ENCODE measurements at places on chromosomes 5 and 9.

- DNase-seq = no peak
- no peak overlapping the region for H3K27ac ChIP-seq
- no peaks in the 10 kb centered on the region for H3K27me3 ChIP-seq
- no peaks in the 10 kb centered on the region for H3K4me1 ChIP-seq
- no peaks in the 10 kb centered on the region for H3K36me3 ChIP-seq
These were observed 525.5 kb downstream of the NR2F1-AS1 start for GRCh38 chr5:93055561-93055960.

- no peak for DNase-seq
- no peaks in the 10 kb centered on the region for H3K36me3 ChIP-seq
- no peak overlapping the region for H3K27ac ChIP-seq
- H3K4me3 ChIP-seq = no peak overlapping the region
These were observed 33.1 kb downstream of the RANBP6 start for GRCh38 chr9:5982317-5982716.

DNA sequence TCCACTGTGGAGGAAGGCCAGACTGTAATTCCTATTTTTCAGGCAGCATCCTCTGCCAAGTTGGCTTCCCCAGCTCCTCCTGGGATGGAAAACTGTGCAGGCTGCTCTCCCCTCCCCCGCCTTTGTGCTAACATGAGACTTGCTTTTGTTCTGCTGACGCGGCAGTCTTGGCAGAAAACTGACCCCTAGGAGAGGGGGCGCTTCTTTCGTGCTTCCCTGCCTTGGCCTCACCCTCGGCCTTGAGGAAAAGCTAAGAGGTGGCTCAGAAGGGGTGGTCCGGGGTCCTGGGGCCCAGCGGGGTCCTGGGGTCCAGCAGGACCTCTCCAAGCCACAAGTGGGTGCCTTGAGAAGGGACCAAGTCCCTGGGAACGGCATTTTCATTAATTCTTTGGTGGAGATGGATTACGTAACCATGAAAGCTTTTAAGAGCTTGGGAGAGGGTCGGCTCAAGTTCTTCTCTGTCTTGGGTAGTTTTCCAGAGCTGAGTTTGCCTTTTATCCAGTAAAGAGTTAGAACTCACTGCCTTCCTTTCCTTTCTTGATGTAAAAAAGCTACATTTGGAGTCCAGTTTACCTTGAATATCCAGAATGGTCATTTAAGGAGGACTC is 51.0 kb downstream of the SH3PXD2B start:
- H3K4me1 ChIP-seq = peaks cover 54% of the 10 kb centered on the region
- no peaks in the 10 kb centered on the region for H3K27me3 ChIP-seq
- peak; percentile 97 for DNase-seq
- H3K36me3 ChIP-seq = no peaks in the 10 kb centered on the region
- H3K27ac ChIP-seq = peak overlapping the region; percentile 91
- H3K4me3 ChIP-seq = peak overlapping the region; percentile 2

DNA sequence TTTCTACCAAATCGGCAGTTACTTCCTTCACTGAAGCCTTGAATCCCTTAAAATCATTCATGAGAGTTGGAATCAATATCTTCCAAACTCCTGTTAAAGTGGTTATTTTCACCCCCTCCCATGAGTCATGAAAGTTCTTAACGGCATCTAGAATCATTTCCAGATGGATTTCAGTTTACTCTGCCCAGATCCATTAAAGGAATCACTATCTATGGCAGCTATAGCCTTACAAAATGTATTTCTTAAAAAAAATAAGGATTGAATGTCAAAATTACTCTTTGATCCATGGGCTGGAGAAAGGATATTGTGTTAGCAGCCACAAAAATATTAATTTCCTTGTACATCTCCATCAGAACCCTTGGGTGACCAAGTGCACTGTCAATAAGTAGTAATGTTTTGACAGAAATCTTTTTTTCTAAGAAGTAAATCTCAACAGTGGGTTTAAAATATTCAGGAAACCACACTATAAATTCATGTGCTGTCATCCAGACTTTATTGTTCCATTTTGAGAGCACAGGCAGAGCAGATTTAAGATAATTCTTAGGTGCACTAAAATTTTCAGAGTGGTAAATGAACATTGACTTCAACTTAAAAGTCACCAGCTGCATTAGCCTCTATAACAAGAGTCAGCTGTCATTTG is 767.7 kb downstream of the DTWD2 start:
- no peaks in the 10 kb centered on the region for H3K36me3 ChIP-seq
- H3K4me1 ChIP-seq = no peaks in the 10 kb centered on the region
- DNase-seq = no peak
- H3K27me3 ChIP-seq = no peaks in the 10 kb centered on the region
- no peak overlapping the region for H3K4me3 ChIP-seq

DNA sequence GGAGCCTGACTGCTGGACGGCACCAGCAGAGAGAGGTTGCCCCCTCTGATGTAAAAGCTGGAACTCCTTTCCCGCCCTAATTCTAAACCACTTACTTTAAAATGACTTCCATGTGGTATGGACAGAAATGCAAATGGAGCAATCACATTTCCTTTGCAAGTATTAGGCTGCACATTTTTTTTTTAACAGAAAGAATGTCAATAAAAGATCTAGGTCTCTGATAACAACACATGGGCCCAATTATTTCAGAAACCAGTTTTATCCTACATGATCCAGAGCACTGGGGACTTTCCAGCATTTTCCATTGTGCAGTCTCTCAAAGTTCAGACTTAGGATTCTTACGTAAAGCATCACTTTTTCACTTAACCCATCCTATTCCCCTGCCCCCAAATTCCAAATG is 203.7 kb downstream of the NXNL2 start:
- no peaks in the 10 kb centered on the region for H3K36me3 ChIP-seq
- H3K27me3 ChIP-seq = no peaks in the 10 kb centered on the region
- H3K4me1 ChIP-seq = peaks cover 15% of the 10 kb centered on the region
- no peak overlapping the region for H3K27ac ChIP-seq
- no peak overlapping the region for H3K4me3 ChIP-seq

- H3K36me3 ChIP-seq = no peaks in the 10 kb centered on the region
- H3K27me3 ChIP-seq = no peaks in the 10 kb centered on the region
- no peak overlapping the region for H3K27ac ChIP-seq
- no peak for DNase-seq
- H3K4me1 ChIP-seq = peaks cover 5% of the 10 kb centered on the region
These were observed 116.6 kb downstream of the MUSK start for GRCh38 chr9:110785166-110785565.

DNA sequence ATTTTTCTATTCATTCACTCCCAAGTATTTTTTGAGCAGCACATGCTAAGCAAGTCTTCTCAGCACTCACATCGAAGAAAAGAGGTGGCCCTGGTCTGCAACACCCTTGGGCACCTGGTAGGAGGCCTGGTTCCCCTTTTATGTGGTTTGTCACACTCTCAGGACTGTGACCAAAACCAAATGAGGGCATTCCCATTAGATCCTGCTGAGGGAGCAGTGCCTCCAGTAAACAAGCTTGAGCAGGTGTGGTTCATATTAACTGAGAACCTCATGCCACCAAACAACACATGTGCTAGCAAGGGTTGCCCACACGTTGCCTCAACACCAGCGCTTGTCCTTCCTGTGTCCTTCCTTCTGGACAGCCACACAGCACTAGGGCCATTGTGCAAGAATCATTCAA is 26.9 kb upstream of the SYK start:
- H3K36me3 ChIP-seq = no peaks in the 10 kb centered on the region
- no peaks in the 10 kb centered on the region for H3K27me3 ChIP-seq
- no peak overlapping the region for H3K4me3 ChIP-seq
- no peak overlapping the region for H3K27ac ChIP-seq
- no peaks in the 10 kb centered on the region for H3K4me1 ChIP-seq

GRCh38 chr5:141855265-141856036 is 22.8 kb downstream of the PCDH1 start:
- H3K36me3 ChIP-seq = no peaks in the 10 kb centered on the region
- no peaks in the 10 kb centered on the region for H3K27me3 ChIP-seq
- DNase-seq = no peak
- H3K4me3 ChIP-seq = no peak overlapping the region
- H3K4me1 ChIP-seq = peaks cover 7% of the 10 kb centered on the region

GRCh38 chr9:124767821-124768220 is 3.3 kb downstream of the NR6A1 start:
- H3K4me1 ChIP-seq = peaks cover 16% of the 10 kb centered on the region
- DNase-seq = no peak
- H3K27ac ChIP-seq = no peak overlapping the region

DNA sequence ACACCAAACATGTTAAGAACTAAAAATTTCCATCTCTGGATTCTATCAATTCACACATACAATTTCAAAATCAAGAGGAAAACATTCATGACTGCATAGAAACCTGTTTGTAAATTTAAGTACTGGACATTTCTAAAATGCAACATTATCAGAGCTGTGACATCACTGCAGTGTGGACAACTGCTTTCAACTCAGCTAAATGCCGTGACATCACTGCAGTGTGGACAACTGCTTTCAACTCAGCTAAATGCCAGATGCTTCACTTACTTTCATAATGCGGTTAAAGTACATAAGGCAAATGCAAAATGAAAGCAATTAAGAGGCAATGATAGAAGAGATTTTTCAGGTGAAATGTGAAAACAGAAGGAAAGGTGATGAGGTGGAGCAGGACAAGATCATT is 161.5 kb downstream of the ARL15 start:
- H3K27ac ChIP-seq = no peak overlapping the region
- no peak overlapping the region for H3K4me3 ChIP-seq
- no peaks in the 10 kb centered on the region for H3K36me3 ChIP-seq
- H3K4me1 ChIP-seq = no peaks in the 10 kb centered on the region

DNA sequence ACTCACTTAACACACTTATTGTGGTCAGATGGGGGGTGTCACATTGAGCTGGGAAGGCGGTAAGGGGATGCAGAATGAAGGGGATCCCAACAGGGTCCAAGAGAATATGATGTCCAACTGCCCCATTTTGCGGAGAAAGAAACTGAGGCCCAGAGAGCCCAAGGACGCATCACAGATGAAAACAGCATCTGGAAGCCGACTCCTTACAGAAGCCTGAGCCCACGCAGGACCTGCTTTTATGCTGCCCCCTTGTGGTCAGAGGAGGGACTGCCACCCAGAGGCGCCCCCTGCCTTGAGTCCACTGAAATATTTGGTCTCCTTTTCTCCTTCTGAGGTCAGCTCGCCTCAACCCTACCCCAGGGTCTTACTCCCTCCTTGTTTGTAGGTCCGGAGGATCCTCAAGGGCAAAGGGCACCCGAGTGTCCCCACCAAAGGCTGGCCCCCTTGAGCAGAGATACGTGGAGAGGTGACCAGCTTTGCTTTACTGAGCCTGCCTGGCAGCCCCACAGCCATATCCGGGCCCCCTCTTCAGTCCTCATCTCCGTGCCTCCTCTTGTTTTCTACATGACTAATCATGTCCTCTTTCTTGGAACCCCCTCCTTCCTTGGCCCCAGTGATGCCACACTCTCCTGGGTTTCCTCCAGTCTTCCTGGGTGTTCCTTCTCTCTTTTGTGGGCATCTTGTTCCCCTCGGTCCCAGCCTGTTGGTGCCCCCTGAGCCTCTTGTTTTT is 30.0 kb upstream of the TTLL11 start:
- H3K4me3 ChIP-seq = no peak overlapping the region
- peak; percentile 86 for DNase-seq
- H3K36me3 ChIP-seq = no peaks in the 10 kb centered on the region
- H3K27me3 ChIP-seq = peaks cover 10% of the 10 kb centered on the region
- H3K4me1 ChIP-seq = peaks cover 22% of the 10 kb centered on the region
- no peak overlapping the region for H3K27ac ChIP-seq

- no peak overlapping the region for H3K27ac ChIP-seq
- peaks cover 16% of the 10 kb centered on the region for H3K4me1 ChIP-seq
- H3K27me3 ChIP-seq = no peaks in the 10 kb centered on the region
- DNase-seq = no peak
- no peaks in the 10 kb centered on the region for H3K36me3 ChIP-seq
- H3K4me3 ChIP-seq = no peak overlapping the region
These were observed 71.9 kb downstream of the KIF4B start for GRCh38 chr5:155085282-155085989.

GRCh38 chr9:128127568-128127989 is at the start of gene PTGES2:
TSS of gene PTGES2 (minus strand) at chr9:128127729. CDS start at chr9:128127717, 12 bp downstream.
- H3K27me3 ChIP-seq = no peaks in the 10 kb centered on the region
- peak within 1 kb of the TSS; percentile 99 for H3K4me3 ChIP-seq
- peaks cover 14% of the 10 kb centered on the region for H3K36me3 ChIP-seq
- H3K4me1 ChIP-seq = no peaks in the 10 kb centered on the region
- peak; percentile 89 for DNase-seq

DNA sequence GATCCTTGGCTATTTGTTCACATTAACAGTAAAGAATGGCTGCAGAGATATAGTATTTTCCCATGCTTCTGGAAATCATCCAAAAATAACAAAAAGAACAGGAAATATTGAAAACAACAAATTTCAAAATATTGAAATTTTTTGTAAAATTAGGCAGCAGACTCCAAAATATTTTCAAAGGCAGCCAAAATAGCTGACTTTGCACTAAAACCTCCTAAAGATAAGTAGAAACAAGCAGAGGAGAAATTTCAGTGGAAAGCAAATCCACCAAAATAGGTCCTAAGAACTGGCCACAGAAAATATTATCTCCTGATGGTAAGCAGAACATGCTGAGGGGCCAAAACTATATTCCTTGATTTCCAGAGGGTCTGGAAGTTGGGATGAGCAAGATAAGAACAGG is 456.3 kb upstream of the DMAC1 start:
- H3K27ac ChIP-seq = no peak overlapping the region
- no peaks in the 10 kb centered on the region for H3K27me3 ChIP-seq
- H3K36me3 ChIP-seq = no peaks in the 10 kb centered on the region
- H3K4me1 ChIP-seq = no peaks in the 10 kb centered on the region

All from sigmoid colon (tissue), 7 donors.